ENCODE measurements at places on chromosomes 2 and 18.

GRCh38 chr18:6315517-6316331 lies 99.0 kb downstream of the L3MBTL4 start:
- DNase-seq = no peak

GRCh38 chr18:490624-491023 lies 9.9 kb downstream of the COLEC12 start:
- no peak for DNase-seq

DNA sequence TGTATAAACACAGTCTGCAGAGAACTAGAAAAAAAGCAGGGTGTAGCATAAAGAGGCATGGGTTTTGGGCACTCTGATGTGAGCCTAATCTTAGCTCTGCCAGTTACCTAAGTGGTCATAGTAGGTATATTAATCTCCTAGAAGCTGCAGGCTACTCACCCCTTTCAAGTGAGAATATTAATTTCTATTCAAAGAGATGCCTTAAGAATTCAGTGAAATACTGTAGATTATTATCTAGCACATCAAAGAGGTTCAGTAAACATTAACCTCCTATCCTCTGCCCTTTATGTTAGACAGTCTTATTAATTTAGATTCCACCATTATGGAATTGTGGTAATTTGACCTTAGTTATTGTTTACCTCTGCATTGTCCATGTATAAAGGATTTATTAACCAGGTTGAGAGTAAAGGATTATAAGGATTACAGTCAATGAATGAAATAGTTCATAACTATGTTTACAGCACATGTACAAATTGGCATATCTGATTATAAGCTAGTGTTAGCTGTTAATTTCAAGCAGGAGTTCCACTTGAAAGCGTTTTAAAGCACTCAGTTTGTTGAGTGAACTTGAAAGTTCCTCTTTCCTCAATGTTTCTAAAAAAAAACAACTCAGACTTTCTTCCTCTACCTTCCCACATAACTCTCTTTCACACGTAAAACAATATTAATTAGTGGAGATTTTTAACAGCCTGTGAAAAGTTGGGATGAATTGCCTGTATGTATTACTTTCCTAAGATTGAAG lies 150.6 kb upstream of the EPC2 start:
- DNase-seq = no peak

DNA sequence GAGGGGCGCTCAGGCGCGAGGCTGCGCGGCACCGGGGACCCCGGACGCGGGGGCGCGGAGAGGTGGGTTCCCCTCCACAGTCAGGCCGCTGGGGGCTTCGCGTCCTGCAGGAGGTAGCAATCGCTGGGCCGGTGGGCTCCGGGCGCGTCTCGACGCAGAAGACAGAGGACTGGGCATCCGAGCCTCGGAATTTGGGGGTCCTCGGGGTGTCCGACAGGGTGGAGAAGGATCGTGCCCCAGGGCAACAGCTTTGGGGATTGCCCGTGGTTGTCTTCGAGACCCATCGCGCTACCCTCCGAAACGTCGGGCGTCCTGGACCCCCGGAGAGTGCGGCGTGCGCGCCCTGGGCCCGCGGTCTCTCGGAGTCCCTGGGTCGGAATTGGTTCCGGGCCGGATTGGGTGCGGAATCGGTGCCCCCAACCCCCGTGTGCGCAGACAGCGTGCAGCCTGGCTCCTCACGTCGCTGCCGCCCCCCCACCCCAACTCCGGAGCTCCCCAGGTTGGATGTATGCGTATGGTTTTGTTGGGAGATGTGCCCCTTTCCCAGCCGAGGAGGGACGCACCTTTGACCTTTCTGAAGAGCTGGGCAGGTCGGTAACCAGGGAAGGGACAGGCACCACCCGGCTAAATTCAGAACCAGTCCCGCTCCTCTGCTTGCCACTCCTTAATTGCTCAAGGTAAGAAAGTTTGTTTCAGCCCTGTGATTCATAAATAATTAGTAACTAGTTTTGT lies 750 bp downstream of the NPAS2 start:
- DNase-seq = no peak

DNA sequence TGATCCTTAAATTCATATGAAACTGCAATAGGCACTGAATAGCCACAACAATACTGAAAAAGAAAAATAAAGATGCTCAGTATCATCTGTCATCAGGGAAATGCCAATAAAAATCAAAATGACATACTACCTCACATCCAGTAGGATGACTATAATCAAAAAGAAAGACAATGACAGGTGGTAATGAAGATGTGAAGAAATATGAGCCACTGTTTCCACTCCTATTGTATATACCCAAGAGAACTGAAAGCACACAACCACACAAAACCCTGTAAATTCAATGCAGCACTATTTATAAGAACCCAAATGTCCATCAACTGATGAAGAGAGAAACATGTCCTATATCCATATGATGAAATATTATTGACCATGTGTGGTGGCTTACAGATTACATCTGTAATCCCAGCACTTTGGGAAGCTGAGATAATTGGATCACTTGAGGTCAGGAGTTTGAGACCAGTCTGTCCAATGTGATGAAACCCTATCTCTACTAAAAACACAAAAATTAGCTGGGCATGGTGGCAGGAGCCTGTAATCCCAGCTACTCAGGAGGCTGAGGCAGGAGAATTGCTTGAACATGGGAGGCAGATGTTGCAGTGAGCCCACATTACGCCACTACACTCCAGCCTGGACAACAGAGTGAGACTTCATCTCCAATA lies 39.9 kb downstream of the MAP3K2 start:
- DNase-seq = no peak

- DNase-seq = no peak
These were observed 157.6 kb upstream of the CCDC68 start for GRCh38 chr18:55116863-55117262.

GRCh38 chr2:74587664-74588277 lies 33.3 kb downstream of the DOK1 start:
- DNase-seq = no peak

GRCh38 chr2:197710424-197711042 lies 5.4 kb downstream of the MARS2 start:
- no peak for DNase-seq

DNA sequence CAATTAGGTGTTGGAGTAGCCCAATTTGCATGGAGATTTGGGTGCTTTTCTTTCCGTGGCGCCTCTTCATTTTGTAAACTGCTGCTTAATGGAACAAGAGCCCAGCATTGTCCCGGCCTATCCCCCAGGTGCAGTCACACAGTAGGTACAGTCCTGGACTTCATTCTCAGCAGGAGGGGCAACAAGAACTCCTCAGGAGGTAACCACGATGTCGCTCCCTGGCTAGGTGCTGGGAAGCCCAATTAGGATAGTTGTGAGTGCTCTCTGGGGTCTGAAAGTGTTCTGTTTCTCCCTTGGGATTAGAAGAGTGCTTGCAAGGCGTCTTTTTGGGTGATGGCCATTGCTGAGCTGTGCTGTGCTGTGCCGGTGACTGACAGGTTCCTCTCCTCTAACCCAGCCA lies 53.8 kb downstream of the CABLES1 start:
- DNase-seq = no peak

GRCh38 chr2:115796078-115796477 lies 1353.6 kb downstream of the DPP10 start:
- DNase-seq = no peak

- DNase-seq = no peak
These were observed 213.0 kb downstream of the SP3 start for GRCh38 chr2:173752152-173752551.

DNA sequence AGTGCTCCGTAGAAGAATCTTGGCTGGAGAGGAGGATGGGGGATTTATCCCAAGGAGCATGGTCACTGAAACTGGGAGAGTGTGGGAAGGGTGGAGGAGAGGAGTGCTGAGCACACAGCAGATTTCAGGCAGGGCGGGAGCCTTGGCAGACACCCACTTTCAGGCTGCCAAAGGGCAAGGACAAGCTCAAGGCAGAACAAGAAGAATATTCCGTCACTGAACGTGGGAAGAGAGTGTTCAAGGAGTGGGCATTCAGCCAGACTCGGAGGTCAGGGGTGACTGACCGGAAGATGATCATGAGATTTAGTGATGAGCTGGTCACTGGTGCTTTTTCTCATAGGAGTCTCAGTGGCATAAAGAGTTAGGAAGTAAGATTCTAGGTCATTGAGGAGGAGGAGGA lies 136.2 kb upstream of the RASGRP3 start:
- no peak for DNase-seq

DNA sequence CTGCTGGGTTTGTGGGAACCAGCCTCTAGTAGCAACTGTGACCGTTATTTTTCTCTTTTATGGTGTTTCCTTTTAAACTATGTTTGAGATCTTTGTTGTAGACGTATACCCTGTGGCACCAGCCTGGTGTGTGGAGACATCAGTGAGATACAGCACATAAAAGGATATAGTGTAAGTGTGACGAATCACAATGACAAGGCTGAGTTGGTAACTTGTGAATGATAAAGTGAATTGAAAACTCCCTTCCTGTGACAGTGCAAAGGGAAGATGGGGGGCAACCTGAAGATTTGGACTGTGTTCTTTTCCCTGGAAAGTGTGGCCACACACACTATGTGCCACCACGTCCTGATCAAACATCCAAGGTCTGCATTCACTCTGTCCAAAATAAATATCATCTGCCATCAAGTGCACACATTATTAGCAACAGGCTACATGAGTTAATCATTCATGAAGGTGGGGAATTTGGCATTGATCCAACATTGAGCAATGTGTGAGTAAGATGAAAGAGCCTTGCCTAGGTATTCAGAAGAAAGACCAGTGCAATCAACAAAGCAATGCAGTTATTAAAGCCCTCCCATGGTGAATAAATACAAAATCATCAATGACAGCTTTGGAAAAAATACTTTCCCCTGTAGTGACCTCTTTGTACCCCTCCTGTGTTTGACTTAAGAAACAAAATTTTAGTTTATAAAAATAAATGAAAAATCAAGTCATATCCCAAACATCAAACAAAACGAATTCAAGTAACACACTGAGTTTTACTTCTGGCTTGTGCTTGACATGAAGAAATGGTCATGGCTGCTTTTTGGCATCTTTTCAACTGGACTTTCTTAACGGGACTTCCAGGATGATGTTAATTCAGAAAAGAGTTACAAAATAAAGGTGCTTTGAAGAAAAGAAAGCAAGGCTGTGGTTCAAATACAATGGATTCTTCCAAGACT lies 1280.5 kb upstream of the ZEB2 start:
- peak; percentile 69 for DNase-seq

GRCh38 chr2:222655787-222656525 lies at the start of gene FARSB:
TSS of gene FARSB (minus strand) at chr2:222656092. CDS start at chr2:222656073, 19 bp downstream.
- DNase-seq = peak; percentile 89

- no peak for DNase-seq
These were observed 110.0 kb upstream of the STPG4 start for GRCh38 chr2:47265158-47265557.

DNA sequence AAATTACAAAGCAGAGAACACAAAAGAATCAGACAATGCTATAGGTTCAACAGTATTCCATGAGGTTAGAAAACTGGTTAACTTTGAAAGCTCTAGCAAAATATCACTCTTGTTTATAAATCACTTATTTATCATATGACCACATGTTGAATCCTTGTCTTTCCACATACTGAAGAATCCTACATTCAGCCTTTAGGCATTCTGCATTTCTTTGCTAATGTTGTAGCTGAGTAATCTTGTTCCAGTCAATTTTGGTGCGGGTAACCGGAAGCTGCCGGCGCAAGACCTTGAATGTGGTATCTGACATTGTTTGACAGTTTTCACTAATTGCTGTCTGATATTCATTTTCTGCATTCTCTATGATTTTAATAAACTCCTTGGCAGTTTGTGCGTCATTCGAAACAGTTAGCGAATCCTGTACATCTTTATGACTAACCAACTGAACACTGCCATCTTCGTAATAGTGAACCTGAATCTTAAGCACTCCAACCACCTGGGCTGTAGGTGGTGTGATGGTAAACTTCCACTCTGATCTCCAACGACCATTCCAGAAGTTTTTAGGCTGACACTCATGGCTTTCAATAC lies 154.1 kb downstream of the BAZ2B start:
- no peak for DNase-seq

GRCh38 chr2:160977376-160977775 lies 182.9 kb upstream of the TANK start:
- no peak for DNase-seq

- DNase-seq = no peak
These were observed 60.3 kb downstream of the STEAP3 start for GRCh38 chr2:119283873-119284331.

- DNase-seq = no peak
These were observed 40.7 kb upstream of the TANK start for GRCh38 chr2:161119483-161119882.

GRCh38 chr2:64203858-64204632 lies 59.8 kb upstream of the PELI1 start:
- DNase-seq = no peak

- no peak for DNase-seq
These were observed 384.3 kb downstream of the PIK3C3 start for GRCh38 chr18:42339372-42339771.

- no peak for DNase-seq
These were observed 15.8 kb upstream of the HES6 start for GRCh38 chr2:238255636-238256035.

- DNase-seq = no peak
These were observed 34.5 kb downstream of the CMPK2 start for GRCh38 chr2:6831229-6831628.

DNA sequence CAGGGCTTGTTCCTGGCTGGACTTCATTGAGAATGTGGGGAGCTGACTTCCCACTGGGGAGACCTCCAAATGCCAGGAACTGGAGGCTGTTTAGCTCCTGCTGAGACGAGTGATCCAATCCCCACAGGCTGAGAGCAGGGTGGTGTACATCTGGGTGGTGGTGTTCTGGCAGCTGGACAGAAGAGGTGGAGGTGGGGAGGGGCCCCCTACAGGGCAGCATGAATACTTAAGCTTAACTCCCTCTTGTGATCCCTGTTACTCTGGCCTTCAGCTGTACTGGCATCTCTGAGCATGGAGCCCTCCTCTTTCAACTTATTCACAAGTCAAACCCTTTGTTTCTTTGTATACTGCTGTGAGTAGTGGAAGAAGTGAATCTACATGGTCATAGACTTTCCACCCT lies 167.8 kb upstream of the LYPD1 start:
- DNase-seq = no peak

DNA sequence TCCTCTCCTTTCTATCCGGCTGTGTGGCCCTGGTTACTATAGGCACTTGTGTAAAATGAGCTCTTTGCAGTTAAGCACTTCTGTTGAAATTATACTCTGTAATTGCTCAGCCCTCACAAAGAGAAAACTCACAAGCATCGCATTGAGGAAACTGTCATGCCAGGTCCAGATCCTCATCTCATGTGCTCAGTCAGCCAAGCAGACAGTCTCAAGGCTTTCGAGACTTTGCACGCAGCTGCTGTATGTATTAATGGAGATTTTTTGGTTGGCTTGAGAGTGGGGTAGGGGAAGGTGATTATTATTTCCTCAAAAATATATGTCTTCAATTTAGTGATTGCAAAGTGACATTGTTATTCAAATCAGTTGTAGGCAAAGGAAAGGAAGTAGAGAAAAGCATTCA lies 33.0 kb upstream of the PHLPP1 start:
- peak; percentile 78 for DNase-seq

- no peak for DNase-seq
These were observed 156.7 kb downstream of the EXOC6B start for GRCh38 chr2:72669121-72669520.
